ENCODE measurements at places on chromosomes 3 and 15.

- no peak for DNase-seq
Measured at GRCh38 chr3:193791041-193792032, 198.3 kb downstream of the OPA1 start.

DNA sequence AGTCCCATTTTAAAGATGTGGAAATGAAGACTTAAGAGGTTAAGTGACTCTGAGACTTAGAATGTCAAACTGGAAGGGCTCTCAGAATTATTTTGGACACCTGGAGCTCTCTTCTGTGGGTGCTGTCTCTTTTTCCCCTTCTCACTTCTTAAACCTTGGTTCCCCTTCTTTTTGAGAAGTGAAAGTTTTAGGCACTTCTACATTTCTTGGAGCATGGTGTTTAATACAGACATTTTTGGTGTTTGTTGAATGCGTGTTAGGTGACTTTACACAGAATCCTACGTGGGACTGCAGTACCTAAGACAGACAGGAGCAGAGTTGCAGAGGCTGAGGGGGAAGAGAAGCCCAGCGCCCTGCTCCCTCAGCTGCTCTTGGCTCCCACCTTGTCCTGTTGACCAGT is 133.3 kb downstream of the MDFIC2 start:
- DNase-seq, result no peak

- no peak for DNase-seq
Measured at GRCh38 chr3:17032407-17033034, 147.8 kb downstream of the PLCL2 start.

DNA sequence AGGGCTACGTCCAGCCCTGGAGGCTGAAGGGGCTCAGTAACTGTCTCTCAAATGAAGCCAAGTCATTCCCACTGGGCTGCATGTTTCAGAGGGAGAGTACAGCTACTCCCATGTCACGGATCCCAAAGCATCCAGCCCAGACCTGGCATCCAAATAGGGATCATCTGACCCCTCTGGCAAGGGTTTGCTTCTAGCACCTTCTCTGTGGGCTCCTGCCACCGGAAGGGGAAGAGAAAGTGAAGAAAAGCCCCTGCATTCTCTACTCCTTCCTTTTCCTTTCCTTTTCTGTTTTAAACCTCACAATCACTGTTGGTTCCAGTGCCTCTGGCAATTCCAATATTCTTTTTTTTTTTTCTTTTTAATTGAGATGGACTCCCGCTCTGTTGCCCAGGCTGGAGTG is 64.5 kb upstream of the CTSH start:
- DNase-seq, result no peak

DNA sequence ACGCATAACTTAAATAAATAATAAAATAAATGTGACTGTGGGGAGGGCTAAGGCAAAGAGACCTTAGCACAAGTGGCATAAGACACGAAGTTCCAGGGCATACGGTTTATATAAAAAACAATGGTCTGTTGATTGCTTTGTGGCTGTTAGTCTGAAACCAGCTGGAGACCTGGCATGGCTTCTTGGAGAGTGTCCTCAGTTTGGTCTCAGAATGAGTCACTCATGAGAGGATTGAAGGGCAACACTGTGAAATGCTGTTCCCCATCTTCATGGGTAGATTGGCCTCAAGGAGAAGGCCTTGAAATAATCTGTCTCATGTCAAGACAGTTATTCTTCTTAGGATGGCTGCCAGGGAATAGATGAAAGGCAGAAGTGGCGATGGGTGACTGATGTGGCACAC is 62.2 kb downstream of the SOX2 start:
- no peak for DNase-seq

DNA sequence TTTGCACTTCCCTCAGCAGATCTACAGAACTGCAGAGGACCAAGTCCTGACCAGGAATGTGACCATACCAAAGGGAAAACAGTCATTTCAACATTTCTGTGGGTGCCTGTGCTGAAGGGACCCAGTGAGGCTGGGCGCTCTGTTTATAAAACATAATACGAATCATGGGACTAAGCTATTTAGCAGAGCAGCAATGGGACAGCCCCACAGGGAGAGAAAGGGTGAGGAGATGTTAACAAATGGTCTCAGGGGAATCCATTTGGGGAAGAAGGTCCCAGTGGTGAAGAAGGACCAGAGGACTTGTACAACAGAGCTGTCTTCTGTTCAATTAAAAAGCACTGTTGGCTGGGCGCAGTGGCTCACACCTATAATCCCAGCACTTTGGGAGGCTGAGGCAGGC is 1025.4 kb downstream of the FHIT start:
- no peak for DNase-seq

DNA sequence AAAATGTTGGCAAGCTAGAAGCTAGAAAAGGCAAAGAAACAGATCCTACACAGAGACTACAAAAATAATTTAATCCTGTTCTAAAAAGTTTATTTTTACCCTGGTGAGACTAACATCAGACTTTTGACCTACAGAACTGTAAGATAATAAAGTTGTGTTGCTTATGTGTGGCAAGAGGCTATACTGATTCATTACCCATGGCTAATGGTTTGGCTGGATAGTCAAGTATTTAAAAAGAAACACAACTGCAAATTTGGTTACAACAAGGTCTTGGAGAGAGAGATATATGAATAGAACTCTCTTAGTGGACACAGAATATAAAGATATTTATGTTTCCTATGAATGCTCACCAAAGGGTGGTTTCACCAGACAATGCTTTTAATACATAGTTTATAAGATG is 364.2 kb upstream of the PLSCR5 start:
- DNase-seq, result no peak

- no peak for DNase-seq
Measured at GRCh38 chr3:27431116-27431515, 53.1 kb downstream of the SLC4A7 start.

DNA sequence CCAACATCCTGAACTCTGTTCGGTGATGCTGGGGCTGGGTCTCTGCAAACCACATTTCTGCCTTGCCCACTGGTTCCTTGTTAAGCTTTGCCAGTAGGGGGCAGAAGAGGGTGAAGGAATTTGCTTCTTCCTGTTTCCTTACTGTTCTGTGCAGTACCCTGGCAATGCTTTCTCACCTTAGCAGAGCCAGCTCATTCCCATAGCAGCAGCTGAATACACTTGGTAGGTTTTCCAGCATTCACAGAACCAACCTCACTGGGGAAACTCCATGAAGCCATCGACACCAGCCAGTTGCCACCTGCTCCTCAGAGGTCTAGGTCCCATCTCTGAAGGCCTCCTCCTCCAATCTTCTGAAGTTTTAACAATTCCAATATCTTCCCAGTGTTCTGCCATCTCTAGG is 308.4 kb downstream of the PDCD6IP start:
- DNase-seq, result no peak

DNA sequence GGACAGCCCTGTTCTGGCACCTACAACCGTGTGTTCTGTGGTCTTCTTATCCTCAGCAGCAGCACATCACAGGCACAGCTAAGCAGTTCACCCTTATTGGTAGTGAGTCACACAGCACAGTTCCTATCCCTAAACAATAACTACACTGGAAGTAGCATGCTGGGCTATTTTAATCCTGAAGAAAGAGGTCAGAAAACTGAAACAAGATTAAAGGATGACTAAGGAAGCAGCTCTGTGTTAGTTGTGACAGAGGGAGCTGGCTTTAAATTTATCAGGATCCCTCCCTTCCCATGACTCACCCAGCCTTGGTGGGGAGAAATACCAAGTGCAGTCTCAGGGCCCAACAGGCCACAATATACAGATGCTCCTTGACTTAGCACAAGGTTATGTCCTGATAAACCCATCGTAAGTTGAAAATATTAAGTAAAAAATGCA is 144.3 kb downstream of the ERC2 start:
- no peak for DNase-seq

DNA sequence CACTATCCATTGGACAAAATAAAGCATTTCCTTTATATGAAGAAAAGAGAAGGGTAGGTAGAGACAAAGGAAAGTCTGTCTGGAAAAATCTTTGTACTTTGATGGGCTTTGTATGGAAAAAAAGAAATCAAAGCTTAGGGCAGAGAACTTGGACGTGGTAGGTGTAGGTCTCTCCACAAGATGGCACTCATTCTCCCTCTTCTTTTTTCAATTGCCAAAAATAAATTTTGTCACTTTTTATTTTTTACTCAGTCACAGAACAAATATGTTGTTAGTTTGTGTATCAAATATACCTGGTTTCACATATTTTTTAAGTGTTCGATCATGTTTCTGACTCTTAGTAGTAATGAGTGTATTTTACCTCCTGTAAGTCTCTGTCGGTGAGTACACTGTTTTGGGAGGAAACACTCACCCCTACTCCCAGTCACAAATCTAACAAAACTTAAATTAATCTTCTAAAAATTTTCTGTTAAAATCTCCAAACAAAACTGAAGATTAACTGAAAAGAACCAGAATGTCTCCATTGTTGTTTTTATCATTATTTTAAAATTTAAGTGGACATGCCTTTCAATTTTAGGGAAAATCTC is 415.8 kb upstream of the GOLIM4 start:
- no peak for DNase-seq

- DNase-seq, result no peak
Measured at GRCh38 chr3:117589454-117589853, 879.9 kb downstream of the TUSC7 start.

DNA sequence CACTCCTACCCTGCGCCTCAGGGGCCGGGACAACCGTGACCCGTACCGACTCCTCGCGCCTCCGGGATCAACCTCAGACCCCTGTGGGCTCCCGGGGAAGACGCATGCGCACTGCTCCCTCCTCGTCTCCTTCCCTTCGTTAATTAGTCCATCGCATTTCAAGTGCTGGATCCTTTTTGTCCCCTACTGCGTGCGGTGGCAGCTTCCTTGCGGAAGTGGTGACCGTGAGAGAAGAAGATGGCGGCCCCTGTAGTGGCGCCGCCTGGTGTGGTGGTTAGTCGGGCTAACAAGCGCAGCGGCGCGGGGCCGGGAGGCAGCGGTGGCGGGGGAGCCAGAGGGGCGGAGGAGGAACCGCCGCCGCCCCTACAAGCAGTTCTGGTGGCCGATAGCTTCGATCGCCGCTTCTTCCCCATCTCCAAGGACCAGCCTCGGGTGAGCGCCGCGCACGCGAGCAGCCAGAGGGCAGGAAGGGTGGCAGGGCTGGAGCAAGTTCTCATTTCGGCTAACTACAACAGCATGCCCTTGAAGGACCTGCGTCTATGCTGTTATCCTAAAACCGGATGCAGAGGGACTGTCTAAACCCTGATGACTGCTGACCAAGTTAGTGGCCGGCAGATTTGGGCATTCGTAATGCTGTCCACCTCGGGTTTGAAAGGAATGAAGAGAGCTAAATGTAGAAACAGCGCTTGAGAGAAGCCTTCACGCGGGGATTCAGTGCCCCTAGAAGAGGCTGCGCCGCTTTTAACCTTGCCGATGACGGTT is at the start of gene EIF2B5:
Gene EIF2B5, plus strand, starts transcription at position 210 of the 762 bp plus-strand sequence. Its CDS starts 28 bp downstream, at position 238.
- peak; percentile 86 for DNase-seq

- DNase-seq, result no peak
Measured at GRCh38 chr3:16865335-16865734, 19.4 kb upstream of the PLCL2 start.

- DNase-seq, result no peak
Measured at GRCh38 chr15:74664028-74664616, 31.7 kb downstream of the EDC3 start.

DNA sequence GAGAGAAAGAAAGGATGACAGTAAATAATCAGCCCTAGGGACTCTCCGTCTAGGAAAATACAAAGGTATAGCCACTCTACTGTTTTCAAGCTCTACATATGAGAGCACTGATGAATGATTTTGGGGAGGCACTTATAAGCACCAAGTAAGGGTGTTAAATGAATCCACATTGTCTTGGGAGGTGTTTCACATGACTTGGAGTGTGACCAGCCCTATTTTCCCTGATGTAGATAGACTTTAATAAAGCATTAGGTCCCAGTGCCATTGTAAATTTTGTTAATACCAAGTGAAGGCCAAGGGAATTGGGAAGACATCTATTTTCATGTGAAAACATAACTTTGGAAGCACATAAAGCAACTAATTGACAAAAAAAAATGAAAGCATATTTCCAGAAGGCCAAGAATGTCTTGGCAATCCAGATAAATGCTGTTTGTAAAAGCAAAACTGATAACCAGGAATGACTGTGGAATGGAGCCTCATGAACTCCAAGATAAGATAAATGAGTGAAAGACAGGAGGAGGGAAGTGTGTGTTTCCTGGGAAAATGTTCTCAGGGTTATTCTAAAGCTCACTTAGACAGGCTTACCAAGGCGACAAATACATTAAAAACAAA is 96.0 kb upstream of the MYZAP start:
- DNase-seq, result no peak

- no peak for DNase-seq
Measured at GRCh38 chr15:58527573-58528187, 95.9 kb downstream of the LIPC start.

GRCh38 chr3:175041369-175041768 is 182.2 kb downstream of the NAALADL2 start:
- DNase-seq, result no peak

DNA sequence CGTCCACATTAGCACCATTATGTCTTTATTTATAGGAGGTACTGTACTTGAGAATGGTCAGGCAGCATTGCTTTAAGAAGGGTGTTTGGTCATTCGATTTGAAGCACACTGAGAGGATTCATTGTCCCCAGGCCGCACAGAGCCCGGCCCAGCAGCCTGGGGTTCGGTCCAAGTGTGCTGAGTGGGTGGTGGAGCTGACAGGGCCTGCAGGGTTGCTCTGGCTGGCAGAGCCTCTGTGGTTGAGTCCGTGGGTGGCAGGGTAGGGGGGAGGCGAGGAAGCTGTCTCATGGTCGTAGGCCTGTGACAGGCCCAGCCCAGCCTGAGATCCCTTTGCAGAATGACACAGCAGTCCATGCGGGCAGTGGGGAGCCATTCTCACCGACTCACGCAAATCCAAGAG is 227.7 kb upstream of the TOPAZ1 start:
- DNase-seq, result no peak

GRCh38 chr15:91126080-91126479 is 26.0 kb downstream of the SV2B start:
- DNase-seq, result no peak

- no peak for DNase-seq
Measured at GRCh38 chr3:46490338-46491084, 7.3 kb upstream of the RTP3 start.

GRCh38 chr3:197024881-197025735 is 4.5 kb downstream of the MELTF start:
- no peak for DNase-seq

Data from activated naive CD4-positive, alpha-beta T cell treated with anti-CD3 and anti-CD28 coated beads, Interleukin-2, amount 50 U/mL, for 16 hours (primary cell).